GOT3 (cell line): ENCODE measurements at places on chromosomes 5 and 9.

GRCh38 chr5:38793099-38793498 lies 52.7 kb upstream of the OSMR start:
- DNase-seq = no peak

DNA sequence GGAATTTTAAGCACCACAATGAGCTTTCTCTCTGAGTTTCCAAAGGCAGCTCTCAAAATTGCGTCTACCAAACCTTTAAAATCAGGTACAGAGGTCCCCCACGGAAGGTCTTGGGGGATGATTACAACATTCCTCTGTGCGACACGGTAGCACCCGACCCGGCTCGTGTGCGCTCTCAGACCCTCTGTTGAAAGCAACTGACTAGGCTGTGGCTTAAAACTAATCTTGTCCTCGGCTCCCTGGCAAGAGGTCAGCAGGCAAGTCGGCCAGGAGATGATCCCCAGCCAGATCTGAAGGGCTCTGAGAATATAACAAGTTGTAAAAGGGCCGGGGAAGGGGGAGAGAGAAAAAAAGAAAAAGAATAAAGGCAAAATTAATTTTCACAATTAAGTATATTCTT lies 92.6 kb upstream of the LMX1B start:
- no peak for DNase-seq

DNA sequence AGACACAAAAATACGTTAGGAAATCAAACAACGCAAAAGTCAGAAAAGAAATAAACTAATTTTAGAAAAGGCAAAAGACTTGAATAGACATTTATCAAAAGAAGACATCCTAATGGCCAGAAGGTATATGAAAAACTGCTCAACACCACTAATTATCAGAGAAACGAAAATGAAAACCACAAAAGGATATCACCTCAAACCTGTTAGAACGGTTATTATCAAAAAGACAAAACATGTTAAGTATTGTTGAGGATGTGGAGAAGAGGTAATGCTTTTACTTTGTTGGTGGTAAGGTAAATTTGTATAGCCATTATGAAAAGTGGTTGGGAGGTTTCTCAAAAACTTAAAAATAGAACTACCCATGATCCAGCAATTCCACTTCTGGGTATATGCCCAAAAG lies 230.0 kb upstream of the RGMB start:
- DNase-seq = no peak

DNA sequence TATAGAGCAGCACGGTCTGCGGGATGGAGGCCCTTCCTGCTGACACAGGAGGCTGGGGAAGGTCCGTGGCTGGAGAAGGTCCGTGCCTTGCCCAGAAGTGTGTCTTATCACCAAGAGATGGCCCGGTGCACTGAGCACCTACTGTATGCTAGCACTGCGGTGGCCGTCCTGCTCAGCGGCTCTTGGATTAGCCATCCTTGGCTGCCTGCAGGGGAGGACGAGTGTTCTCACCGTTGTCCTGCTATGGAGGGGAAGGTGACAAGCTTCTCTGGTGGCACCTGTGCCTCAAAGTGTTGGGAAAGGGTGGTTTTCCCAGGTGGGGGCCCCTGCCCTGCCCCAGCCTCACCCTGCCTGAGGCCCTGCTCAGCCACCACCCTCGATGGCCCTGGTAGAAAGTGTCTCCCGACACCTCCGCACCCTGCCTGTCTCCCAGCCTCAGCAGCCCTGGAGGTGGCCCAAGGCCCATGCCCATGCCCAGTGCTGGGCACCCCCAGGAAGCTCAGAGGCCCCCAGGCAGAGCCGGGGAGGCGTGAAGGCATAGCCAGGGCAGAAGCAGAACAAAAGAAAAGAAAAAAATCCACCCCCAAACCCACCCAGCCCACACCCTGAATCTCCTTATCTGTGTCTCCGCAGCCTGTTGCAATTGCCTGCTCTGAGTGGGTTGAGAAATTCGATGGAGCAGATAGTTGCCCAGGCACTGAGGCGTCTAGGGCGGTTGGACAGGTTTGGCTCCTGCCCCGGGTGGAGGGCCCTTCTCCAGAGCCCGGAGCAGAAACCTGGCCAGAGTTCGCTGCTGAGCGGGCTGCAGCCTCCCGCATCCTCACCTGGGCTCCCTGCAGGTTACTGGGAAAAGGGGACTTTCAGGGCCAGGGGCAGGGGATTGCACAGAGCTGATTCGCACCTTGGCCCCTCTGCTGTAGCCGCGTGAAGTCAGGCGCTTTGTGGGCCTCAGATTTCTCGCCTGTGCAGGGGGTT lies 30.5 kb downstream of the RXRA start:
- no peak for DNase-seq

- DNase-seq = no peak
These were observed 152.7 kb upstream of the ACTBL2 start for GRCh38 chr5:57635146-57635777.

DNA sequence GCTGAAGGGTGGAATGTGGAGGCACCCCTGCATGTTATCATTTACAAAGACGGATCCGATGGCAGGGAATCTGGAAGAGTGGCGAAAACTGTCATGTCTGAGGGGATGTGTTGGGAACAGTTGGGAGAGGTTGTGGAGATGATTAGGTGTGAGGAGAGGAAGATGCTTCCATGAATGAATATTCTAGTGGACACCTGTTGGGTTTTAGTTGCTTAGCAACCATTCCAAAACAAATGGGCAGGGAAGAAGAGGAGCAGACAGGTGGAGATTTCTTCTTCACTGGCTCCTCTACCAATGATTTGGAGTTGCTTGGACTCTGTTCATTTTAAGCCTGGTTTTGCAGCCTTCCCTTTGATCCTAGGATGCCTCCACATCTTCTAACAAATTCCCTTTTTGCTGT lies 465.3 kb upstream of the CLINT1 start:
- DNase-seq = no peak

DNA sequence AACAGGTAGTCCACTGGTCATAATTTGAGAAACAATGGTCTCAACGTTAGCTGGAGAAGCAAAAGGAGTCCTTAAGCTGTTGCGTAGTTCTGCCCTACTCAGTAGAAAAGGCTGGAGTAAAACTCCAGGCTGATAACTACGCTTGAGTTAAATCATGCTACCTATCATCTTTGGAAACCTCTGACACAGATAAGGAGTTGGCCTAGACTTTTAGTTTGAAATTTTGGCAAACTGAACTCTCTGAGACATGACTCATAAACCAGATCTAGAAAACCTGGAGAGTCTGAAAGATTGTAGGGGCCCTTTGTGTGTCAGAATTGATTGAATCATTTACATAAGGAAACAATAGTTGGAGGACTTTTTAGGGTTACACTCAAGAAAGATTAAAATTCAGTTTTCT lies 26.3 kb downstream of the NMUR2 start:
- DNase-seq = no peak

DNA sequence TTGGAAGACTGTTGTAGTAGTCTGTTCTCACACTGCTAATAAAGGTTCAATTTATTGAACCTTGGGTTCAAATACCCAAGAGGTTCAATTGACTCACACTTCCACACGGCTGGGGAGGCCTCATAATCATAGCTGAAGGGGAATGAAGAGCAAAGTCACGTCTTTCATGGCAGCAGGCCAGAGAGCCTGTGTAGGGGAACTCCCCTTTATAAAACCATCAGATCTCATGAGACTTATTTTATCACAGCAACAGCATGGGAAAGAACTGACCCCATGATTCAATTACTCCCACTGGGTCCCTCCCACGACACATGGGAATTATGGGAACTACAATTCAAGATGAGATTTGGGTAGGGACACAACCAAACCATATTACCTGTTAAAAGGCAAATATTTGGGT lies 268.2 kb downstream of the TMEM167A start:
- no peak for DNase-seq

DNA sequence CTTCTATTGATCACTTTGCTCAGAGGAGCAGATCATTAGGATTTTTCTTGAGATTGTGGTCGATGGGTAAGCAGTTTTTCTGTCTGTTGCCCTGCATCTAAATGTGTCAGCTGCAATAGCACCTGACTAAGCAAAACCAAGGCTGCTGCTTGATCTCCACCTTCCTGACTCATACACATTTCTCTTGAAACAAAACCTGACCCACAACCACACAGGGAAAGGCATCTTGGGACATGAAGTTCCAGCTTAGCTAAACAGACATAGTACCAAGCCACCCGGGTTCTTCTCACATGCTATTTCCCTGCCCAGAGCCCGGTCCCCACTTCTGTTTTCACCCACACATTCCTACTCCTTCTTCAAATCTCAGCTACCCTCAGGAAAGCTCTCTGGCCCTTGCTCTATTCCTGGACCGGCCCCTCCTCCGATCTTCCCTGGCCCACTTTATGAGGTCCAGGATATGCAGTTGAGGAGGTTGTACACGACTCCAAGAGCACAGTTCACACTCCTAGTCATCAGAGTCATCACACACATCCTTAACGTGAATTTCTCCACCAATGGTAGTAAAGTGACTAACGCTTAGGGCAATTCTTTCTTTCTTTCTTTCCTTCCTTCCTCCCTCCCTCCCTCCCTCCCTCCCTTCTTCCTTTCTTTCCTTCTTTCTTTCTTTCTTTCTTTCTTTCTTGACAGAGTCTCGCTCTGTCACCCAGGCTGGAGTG lies 16.0 kb upstream of the ZBTB43 start:
- DNase-seq = no peak

DNA sequence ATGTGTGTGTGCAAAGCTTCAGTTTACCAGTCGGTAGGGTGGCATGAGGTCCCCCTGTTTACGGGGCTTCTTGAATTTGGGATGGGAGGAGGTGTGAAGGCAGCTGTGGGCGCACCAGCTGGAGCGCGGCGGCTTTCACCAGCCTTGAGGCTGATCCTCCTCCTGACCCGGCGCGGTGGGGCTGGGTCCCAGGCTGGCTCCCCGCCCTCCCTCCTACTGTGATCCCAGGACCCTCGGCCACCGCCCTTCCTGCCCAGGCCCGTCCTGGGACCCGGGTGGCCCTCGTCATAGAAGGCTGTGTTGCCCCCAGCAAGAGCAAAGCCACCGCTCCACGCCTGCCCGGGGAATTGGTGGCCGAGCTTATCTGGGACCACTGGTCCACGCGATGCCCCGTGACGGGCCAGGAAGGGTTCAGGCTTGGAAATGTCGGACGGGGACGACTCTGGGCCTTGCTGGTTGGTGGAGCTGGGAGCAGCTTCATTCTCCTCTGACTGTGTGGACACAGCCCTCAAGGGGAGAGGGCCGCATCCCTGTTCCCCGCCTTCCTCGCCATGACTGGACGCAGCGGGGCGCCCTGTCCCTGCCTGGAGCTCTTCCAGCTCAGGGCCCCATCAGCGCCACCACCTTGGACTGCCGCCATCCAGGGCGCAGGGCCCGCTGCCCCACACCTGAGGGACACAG lies 271.1 kb upstream of the IRX1 start:
- DNase-seq = no peak

DNA sequence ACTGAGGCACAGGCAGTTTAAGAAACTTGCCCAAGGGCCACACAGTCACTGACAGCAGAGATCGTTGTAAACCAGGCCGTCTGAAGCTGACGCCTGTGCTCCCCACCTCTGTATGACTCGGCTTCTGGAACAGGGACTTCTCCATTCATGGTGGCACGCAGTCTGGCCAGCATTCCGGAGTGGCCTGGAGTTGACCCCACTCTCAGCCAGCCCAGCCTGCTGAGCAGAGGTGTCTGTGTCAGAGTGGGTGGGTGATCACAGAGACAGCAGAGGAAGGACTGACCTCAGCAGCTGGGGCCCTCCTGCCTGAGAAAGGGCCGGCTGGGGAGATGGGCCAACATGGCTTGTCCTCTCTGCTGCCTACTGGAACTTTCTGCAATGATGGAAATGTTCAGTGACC lies 12.6 kb downstream of the LRSAM1 start:
- DNase-seq = no peak

- no peak for DNase-seq
These were observed 64.3 kb upstream of the MYO10 start for GRCh38 chr5:17000291-17000939.

- no peak for DNase-seq
These were observed 5.4 kb upstream of the CCDC187 start for GRCh38 chr9:136309101-136309801.

GRCh38 chr5:9094582-9094981 lies 451.3 kb downstream of the SEMA5A start:
- no peak for DNase-seq

GRCh38 chr9:64773491-64773931 lies 511.5 kb downstream of the FOXD4L5 start:
- DNase-seq = no peak

- DNase-seq = no peak
These were observed 169.0 kb upstream of the MPDZ start for GRCh38 chr9:13448482-13448881.

GRCh38 chr5:133995341-133995740 lies 9.4 kb downstream of the VDAC1 start:
- DNase-seq = no peak

- DNase-seq = no peak
These were observed 39.5 kb upstream of the SLC12A7 start for GRCh38 chr5:1151316-1151715.

DNA sequence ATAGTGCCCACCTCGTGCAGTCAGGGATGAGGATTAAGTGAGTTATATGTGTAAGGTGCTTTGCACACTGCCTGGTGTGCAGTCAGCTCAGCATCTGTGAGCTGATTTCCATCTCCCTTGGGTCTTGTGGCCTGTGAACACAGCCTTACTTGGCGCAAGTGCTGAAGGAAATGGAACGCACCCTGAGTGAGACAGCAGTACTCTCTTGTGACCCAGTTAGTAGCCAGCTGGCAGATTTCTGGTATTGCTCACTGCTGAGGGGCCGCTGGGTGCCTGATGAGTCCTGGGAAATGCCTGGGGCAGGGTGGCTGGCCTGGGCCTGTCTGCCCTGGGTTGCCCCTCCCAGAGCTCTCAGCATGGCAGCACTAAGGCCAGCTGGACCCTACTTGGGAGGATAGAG lies 90.9 kb upstream of the BOD1 start:
- peak; percentile 57 for DNase-seq

DNA sequence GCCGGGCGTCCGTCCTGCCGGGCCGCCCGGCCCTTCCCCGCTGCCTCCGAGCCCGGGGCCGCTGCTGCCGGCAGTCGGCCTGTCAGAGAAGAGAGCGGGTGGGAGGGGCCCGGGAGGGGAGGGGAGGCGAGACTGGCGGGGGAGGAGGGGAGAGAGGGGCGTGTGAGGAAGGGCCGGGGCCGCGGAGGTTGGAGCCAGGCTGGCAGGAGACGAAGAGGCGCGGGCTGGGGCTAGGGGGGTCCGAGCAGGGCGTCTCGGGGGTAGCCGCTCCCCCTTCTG lies 570 bp downstream of the CREBRF start:
- DNase-seq = no peak
